Stimulated activated CD8-positive, alpha-beta memory T cell treated with anti-CD3 and anti-CD28 coated beads, Interleukin-4, amount 100 ng/mL, for 1 hour (primary cell): ENCODE measurements at places on chromosomes 2 and 18.
A peak's percentile ranks its signal among the peaks of the same experiment; 100 is the strongest.

GRCh38 chr18:50268022-50268747 lies 1.9 kb upstream of the CFAP53 start:
- peak; percentile 52 for DNase-seq

DNA sequence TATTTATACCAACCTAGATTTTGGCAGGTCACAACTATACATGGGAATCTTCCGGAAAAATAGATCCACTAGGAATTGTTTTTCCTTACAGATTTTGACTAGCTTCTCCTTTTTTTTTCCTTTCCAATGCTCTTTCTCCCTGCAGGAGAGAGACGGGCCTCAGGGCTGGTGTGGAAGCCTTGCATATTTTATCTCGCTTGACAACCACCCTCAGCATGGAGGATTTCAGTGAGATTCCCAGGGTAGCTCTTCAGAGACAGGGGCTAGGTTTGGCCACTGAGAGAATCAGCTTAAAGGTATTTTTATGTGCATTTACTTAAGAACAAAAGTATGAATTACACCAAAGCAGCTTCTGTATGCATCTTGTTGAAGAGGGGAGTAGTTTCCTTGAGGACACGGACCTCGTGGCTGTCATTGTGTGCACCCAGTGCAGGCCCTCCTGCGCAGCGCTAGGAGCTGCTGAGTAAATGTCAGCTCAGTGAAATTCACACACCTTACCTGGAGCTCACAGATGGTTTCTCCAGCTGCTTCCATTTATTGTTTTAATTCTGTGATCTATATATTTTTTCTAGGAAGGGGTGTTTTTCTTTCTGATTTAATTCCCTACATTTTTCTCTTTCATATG lies 54.4 kb downstream of the TRAPPC12 start:
- no peak for DNase-seq

DNA sequence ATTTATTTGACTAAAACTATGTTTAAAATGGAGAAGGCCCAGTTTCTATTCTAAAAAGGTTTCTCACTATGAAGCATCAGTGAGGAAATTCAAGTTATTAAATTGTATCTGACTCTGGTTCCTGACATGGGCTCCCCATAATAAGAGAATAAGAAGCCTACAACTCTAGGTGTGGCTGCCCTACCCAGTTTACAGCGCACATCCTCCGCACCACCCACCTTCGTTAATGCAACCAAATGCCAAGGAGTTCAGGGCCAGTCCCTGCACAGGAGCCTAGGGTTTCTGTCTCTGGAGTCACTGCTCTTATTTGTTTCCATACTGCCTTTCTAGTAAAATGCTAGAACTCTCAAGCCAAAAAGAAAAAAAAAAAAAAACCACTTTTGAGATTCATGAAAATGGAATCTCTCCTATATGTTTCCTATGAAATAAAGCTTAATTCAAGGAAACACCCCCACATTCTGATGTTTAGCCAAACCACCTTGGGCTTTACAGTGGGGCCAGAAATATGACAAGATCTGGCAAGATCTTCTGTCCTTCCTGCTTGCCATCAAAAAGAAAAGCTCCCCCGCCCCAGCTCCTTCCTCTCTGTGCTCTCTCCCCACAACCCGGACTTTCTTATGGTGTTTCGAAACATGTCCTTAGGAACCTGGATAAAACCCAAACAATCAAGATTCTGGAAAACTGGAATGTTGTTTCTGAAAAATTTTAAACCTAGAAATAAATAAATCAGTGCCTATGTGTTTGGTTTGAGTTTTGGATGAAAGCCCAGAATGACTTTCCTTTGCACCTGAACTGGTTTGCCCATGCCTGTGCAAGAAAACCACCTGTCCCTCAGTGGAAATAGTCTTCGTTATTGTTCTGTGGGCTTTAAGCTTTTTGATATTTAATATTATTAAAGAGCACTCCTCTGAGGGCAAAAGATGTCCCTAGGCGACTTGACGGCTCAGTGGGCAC lies 136.7 kb downstream of the SP3 start:
- DNase-seq: no peak

GRCh38 chr2:128466376-128466775 lies 147.7 kb upstream of the HS6ST1 start:
- DNase-seq: no peak

DNA sequence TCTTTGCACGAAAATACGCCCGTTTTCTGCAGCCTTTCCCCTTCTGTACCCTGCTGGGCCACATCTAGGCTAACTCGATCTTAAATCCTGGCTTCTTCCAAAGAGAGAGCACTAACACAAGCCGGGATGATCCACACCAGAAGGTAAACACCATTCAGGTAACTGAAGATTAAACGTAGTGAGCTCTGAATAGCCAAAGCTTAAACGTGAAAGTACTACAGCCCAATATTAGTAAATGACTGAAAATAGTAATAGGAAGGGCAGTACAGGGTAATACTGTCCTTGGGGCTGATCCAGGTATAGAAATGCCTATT lies 422 bp upstream of the MRPL53 start:
- DNase-seq: no peak

- DNase-seq: no peak
Measured at GRCh38 chr18:22515250-22515649, 97.5 kb upstream of the CTAGE1 start.

- DNase-seq: no peak
Measured at GRCh38 chr2:50854381-50854780, 177.6 kb downstream of the NRXN1 start.

- DNase-seq: no peak
Measured at GRCh38 chr2:69175790-69176715, 163.1 kb downstream of the ANTXR1 start.

DNA sequence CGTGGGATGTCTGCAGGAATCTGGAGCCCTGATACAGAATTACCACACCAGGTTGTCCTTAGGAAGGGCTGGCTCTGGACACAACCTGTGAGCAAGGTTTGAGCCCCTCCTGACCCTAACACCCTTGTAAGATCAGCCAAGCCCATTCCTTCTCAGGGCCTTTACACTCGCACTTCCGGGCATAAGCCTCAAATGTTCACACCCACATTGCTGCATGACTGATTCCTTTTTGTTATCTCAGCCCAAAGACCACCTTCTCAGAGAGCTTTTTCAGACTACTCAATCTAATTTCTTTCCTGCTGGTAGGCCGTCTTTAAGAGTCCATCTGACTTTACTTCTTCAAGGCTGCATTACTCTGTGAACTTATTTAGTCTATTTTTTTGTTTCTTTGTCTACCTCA lies 464.0 kb upstream of the SPRED2 start:
- DNase-seq: no peak

- DNase-seq: no peak
Measured at GRCh38 chr2:88042476-88042875, 13.1 kb downstream of the KRCC1 start.

DNA sequence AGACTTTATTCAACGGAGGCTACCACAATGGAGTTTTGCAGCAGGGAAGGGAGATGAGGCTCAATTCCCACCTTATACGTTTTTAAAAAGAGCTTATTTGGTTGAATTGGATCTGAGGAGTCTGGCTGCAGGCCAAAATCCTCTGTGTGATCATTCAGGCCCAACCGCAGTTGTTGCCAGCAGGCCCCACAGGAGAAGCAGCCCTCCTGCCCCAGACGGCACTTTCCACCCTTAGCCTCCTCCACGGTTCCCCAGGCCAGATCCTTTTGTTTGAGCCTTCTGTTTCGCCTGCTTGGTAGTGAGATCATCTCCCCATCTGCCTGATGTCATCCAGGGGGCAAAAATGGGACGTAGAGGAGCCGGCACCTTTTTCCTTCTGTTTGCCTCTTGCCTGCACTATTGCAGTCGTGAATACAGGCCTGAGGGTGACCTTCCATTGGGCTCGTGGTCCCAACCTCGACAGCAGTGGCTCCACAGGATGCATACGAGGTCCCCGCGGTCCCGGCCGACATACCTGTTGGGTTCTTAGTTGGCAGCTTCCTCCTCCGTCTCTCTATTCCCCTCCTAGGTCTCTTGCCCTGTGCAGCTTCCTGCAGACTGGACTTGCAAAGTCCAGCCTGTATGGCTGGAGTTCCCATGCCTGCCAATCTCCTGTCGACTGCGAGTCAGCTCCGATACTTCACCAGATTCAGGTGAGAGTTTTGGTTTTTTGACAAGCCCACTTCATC lies 9.3 kb upstream of the GPR35 start:
- no peak for DNase-seq

- DNase-seq: no peak
Measured at GRCh38 chr2:45691171-45691999, 39.9 kb downstream of the PRKCE start.

- no peak for DNase-seq
Measured at GRCh38 chr2:69600425-69600824, 43.1 kb downstream of the AAK1 start.

DNA sequence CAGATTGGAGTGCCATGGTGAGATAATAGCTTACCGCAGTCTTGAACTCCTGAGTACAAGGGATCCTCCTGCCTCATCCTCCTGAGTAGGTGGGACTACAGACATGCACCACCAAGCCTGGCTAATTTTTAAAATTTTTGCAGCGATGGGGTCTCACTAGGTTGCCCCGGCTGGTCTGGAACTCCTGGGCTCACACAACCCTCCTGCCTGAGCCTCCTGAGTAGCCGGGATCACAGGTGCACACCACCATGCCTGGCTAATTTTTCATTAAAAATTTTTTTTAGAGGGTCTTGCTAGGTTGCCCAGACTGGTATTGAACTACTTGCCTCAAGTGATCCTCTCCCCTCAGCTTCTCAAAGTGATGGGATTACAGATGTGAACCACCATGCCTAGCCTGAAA lies 27.8 kb downstream of the RAB31 start:
- no peak for DNase-seq

- no peak for DNase-seq
Measured at GRCh38 chr2:1969701-1970015, 225.3 kb upstream of the PXDN start.

GRCh38 chr2:56182420-56182819 lies 1.4 kb upstream of the CCDC85A start:
- no peak for DNase-seq

GRCh38 chr2:205892665-205893259 lies 193.2 kb downstream of the INO80D start:
- no peak for DNase-seq

- DNase-seq: no peak
Measured at GRCh38 chr2:217887841-217888701, 114.7 kb downstream of the TNS1 start.

DNA sequence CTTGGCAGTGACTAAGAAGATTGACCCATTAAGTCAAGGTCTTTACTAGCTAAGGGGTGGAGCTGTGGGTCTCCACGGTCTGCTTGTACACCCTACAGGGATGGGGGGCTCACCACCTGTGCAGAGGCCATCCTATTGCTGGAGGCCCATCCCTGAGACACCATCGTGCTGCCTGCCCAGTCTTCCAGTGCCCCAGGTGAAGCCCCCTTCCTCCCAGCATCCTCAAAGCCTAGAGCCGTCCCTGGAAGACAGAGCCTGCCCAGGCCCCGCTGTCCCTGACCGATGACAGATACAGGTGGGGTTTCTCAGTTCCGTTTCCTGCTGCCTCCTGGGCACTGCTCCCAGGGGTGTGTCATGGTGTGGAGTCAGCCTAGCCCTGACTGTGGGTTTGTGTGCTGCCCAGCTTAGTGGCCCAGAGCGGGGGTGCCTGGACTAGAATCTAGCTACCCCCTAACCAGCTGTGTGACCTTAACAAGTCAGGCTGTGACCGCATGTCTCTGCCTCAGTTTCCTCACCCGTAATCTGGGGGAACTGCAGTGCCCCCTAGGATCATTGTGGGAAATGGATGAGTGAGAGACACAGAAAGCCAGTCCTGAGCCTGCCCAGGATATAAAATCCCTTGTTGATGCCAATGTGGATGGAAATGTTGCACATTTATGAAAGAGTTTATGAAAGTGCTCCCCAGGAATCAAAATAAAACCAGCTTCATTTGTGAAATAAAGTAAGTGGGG lies 2.0 kb downstream of the OTOS start:
- no peak for DNase-seq

DNA sequence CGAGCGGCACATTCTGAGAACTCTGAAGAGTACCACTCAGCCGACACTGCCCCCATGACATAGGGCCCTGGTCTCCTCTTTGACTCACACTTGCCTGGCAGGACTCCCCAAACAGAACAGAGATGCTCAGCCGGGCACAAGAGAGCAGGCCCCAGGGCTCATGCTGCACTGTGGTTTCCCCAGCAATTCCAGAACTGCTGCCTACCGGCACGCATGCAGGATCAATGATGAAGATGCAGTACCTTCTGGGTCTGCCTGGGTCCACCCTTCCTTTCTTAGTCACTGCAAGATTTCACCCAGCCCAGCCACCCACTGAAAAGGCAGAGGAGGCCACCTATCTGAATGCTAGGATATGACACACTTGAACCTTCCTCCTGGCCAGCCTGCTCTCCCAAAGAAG lies 49.4 kb downstream of the BCL11A start:
- no peak for DNase-seq

GRCh38 chr2:191230174-191230573 lies 15.0 kb upstream of the MYO1B start:
- no peak for DNase-seq

DNA sequence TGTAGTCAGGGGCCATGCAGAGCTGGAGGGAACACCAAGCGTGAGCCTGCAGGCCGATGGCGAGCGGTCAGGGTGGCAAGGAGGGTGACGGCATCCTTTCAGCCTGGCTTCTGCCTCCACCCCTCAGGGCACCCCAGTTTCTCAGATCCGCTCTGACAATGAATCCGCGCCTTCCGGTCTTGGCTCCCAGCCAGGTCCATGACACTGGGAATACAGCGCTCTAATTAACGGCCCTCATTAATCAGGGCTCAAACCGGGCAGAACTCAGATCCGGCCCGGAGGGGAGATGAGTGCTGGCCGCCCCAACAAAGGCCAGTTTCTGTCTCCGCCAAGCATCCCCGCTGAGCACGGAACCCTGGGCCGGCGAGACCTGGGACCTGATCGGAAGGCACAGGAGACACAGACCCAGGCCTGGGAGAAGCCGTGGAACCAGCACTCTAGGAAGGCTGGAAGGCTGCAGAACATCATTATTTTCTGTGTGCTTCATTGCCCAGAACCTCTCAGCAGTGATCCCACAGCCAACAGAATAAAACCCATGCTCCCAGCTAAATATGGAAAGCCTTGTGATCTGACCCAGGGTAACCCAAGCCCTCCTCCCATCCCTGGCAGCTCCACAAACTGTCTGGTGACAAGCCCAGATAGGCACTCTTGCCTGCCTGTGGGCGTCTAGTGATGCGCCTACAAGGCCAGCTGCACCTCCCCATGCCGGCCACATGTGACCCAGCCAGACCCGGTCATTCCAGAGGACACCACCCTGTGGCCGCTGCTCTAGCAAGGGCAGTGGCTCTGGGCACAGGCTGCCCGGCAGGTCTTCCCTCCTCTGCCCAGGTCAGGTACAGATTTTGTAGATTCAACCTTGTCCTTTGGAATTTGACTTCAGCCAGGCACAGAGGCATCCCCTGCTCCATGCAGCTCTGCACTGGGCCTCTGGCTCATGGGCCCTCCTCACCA lies 438.7 kb upstream of the MYT1L start:
- no peak for DNase-seq

- DNase-seq: no peak
Measured at GRCh38 chr2:240629619-240629967, 4.3 kb downstream of the GPR35 start.

- no peak for DNase-seq
Measured at GRCh38 chr2:37629529-37629928, 41.9 kb downstream of the CDC42EP3 start.

GRCh38 chr2:10721396-10722251 lies at the start of gene ATP6V1C2:
ATP6V1C2 (plus strand) TSS chr2:10721630; CDS start chr2:10722850, 1,220 bp downstream.
- no peak for DNase-seq
